ENCODE measurements at places on chromosomes 3 and 15. TPM values are rescaled to one million over a fixed set of nuclear protein-coding genes. Genes with fewer than 3 reads are reported as not detected.

GRCh38 chr15:73437543-73438109 is 5.3 kb upstream of the REC114 start:
- DNase-seq = no peak

BLM gene
- 12.1 TPM for total RNA-seq

DNA sequence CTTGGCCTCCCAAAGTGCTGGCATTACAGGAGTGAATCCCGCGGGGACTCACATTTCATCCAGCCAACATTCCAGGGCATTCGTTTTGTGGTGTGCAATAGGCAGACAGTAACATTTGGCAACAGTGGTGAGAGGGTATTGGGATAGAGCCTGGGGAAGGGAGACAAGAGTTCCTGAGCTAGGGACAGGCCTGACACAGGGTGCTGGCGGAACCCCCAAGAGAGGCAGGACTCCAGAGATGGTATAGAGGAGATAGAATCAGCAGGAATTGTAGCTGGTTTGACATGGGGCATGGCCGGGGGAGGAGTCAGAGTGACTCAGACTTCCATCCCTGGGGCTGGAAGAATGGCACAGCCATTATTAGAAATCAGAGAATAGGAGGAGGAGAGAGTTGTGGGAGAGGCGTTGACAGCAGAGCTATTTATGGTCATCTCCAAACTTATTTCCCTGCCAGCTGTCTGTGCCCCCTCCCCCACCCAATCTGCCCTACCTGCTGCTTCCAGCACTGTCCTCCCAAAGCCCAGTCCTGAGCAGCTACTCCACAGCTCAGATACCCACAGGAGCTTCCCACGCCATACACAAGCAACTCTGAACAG is 4.4 kb upstream of the IDH2 start:
- DNase-seq = peak; percentile 39

DNA sequence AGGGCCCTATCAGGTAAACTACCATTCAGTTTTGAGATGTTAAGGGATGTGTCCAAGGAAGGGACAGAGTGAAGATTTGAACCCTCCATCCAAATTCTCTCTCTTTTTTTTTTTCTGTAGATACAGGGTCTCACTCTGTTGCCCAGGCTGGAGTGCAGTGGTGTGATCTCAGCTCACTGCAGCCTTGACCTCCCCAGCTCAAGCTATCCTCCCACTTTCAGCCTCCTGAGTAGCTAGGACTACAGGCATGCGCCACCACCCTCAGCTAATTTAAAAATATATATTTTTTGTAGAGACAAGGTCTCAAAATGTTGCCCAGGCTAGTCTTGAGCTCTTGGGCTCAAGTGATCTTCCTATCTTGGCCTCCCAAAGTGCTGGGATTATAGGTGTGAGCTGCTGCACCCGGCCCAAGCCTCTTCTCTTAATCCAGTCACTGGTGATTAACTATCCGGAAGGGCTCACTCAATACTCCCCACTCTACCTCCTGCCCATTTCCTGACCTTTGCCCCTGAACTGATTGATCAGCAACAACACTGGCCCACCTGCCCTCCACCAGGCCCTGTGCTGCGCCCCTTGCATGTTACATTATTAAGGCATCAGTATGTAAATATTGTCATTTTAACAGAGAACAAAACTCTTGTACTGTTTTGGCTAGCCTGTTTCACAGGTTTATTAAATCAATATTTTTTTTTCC is 164.7 kb downstream of the CTNNB1 start:
- DNase-seq = no peak

DNA sequence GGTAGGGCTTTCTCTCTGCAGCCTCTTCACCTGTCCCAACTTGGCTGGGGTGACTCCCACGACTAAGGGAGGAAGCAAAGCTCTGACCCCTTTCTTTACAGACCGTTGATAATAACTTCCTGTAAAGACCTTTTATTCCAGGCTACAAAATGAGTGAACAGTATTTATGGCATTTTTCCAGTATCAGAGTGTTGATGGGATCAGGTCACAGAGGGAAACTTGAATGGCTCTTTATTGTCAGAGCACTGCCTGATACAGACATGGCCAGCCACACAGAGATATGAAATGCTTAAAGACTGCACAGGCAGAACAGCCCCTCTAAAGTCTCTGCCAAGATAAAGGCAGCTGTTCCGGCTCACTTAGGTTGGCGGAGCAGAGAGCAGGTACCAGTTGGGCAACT is 1033.9 kb upstream of the NR2F2 start:
- no peak for DNase-seq

PLSCR5 gene
- not detected for total RNA-seq

C3orf22 gene
- total RNA-seq = not detected

DNA sequence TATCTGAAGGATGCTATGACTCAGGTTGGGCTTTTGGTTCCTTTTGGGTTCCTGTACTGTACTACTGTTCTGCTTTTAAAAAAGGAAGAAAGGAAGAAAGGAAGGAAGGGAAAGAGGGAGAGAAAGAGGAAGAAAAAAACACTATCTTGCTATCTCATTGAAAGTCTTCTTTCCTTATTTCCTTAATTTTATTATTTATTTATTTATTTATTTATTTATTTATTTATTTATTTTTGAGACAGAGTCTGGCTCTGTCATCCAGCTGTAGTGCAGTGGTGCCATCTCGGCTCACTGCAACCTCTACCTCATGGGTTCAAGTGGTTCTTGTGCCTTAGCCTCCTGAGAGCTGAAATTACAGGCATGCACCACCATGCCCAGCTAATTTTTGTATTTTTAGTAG is 198.9 kb upstream of the SOX2 start:
- DNase-seq = no peak

DNA sequence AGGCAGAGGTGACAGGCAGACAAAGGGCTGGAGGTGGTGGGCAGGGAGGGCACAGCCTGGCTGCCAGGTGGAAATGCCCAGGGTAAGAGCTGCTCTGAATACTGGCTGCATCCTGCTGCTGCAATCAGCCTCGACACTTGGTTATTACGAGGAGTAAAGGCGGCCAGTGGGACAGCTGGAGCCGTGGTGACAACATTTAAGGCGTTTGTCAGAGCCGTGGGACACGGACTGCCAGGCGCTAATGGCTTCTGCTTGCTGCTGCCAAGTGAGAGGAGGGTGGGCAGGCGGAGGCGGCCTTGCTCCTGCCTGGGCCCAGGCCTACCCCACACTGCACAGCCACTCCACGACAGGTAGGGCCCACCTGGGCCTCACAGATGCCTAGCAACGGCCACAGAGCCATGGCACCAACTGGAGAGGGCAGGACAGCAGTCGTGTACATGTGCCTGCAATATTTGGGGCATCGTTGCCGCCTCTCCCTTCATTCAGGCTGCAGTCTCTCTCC is 49.2 kb upstream of the TMEM115 start:
- no peak for DNase-seq

SLC28A2 gene
- not detected for total RNA-seq

GPR160 gene
- 5.6 TPM for total RNA-seq

DNA sequence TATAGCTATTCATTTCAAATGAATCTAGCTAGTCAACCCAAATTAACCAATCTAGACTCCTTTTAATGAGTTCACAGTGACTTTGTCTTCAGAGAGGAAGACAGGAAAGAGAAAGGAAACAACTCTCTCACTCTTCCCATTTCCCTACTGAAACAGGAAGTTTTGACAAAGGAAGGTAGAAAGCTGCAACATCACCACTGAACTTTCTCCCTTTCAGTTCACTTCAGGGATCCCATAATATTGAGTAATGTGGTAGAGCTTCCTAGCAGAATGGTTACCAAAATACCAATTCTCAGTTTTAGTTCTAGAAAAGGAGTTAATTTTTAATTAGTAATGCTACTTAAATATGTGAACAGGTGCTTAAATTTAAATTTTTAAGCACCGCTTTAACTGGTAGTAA is 7.5 kb downstream of the VPS13C start:
- DNase-seq = no peak

- DNase-seq = no peak
These were observed 72.0 kb upstream of the PYGO1 start for GRCh38 chr15:55660153-55660552.

GRCh38 chr3:112003321-112004080 is 4.8 kb downstream of the TAGLN3 start:
- DNase-seq = no peak

Data from H4 (cell line).